ENCODE measurements at places on chromosomes 1 and 21.

- no peak for DNase-seq
These were observed 38.3 kb downstream of the PAFAH2 start for GRCh38 chr1:25959611-25960010.

GRCh38 chr1:53134961-53135734, 7.3 kb downstream of the SLC1A7 start:
- DNase-seq = no peak

DNA sequence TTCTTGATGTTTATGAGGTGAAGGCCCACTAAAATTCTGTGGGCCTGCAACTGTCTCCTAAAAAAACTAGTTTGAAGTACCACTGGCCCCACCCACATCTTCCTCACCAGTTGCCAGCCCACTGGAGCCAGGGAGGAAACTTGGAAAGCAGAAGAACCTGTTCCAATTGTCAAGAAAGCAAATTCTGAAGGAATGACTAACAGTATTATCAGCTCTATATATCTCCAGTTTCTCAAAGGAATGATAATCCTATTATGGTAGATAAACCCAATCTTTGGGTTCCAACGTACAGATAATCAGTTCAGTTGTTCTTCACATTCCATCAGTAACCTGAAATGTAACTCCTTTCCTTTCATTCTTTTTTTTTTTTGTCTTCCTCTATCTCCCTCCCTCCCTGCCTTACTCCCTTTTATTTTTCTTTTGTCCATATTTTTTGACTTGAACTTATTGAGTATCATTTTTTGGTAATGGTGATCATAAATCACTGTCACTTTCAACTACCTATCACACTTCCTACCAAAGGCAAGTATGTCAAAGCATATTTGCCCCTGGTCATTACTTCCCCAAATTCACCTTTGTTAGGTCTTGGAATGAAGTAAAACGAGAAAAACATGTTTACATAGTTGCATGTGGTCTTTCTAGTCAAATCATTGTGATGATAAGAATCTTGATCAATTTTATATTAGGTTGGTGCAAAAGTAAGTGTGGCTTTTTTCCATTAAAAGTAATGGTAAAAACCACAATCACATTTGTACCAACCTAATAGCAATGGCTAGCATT, 943.4 kb downstream of the TTLL7 start:
- no peak for DNase-seq

DNA sequence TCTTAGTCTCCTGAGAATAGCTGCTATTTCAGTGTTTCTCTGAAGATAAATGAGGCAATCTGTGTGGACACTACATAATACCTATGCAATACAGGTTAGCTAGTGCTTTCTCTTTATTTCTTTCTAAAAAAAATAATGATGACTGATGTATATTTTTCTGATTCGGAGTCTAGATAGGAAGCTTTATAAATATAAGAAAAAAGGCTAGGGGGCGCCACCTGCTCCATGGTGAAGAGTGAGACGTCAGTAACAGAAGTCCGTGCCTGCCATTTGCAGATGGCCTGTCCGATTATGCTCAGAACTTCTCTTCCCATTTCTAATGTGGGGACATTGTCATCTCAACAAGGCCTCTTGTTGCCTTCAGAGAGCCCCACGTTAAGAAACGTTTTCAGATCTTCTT, 26.4 kb downstream of the QSOX1 start:
- no peak for DNase-seq

DNA sequence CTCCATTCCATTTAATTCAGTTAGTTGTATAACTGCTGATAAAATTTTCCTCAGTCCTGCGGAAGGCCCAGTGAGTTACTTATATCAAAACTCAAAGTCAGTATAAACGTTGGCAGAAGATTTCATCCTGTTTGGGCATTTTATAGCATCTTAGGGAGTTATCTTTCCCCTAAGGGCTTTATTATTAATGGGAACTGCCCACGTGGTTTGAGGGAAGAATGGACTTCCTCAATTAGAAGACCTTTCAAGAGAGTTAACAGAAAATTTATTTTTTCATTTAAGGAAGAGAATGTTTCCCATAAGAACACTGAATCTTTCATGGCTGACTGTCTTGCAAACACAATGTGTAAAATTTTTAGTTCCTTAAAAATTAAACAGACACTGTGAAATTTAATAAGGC, 400.1 kb downstream of the NEGR1 start:
- no peak for DNase-seq
